Thymus (tissue), 14 donors: ENCODE measurements at places on chromosomes 12 and 14. TPM values are rescaled to one million over a fixed set of nuclear protein-coding genes. Genes with fewer than 3 reads are reported as not detected.

DNA sequence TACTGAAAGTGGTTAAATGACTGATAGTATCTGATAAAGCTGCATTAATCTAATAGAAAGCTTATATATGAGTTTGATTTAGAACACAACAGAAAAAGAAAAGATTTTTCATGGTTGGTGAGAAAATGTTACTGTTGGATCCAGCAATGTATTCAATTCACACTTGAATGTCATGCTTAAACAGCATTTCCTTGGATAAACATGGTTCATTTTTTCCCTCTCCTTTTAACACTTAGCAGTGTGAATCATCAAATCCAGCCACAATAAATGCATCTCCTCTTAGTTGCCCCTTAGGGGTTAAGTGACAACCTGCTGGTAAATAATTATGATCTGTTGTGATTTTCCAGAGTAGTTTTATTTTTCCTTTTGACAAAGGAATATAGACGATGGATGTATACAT is 74.9 kb upstream of the GRIP1 start:
- no peaks in the 10 kb centered on the region for H3K27me3 ChIP-seq
- no peak for DNase-seq
- no peaks in the 10 kb centered on the region for H3K36me3 ChIP-seq
- no peaks in the 10 kb centered on the region for H3K4me1 ChIP-seq

DNA sequence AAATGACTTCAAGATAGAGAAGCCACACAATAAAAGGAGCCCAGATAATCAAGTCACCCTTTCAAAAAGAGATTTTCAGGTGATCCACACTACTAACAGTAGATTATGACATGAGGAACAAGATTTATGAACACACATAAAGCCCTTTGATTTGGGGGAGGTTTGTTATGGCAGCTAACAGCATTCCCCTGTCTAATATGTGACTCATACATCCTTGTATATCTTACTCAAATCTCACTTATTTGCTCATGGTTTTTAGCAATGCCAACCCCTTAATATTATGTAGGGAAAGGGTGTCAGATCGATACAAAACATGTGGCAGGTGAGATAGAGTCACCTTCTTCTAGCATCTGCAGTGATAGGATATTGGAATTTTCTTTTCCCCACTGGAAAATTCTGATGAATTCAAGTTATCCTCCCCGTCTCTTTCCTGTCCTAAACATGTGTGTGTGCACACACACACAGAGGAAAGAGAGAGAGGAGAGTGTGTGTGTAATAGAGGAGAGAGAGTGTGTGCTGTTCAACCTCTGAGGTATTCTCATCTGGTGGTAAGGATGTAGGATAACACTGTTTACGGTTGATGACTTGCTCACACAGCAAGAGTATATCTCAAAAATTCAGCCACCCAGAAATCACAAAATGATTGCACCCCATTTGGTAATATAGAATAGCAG is 319.9 kb downstream of the KCNC2 start:
- no peaks in the 10 kb centered on the region for H3K27me3 ChIP-seq
- DNase-seq, result no peak
- no peak overlapping the region for H3K27ac ChIP-seq

DNA sequence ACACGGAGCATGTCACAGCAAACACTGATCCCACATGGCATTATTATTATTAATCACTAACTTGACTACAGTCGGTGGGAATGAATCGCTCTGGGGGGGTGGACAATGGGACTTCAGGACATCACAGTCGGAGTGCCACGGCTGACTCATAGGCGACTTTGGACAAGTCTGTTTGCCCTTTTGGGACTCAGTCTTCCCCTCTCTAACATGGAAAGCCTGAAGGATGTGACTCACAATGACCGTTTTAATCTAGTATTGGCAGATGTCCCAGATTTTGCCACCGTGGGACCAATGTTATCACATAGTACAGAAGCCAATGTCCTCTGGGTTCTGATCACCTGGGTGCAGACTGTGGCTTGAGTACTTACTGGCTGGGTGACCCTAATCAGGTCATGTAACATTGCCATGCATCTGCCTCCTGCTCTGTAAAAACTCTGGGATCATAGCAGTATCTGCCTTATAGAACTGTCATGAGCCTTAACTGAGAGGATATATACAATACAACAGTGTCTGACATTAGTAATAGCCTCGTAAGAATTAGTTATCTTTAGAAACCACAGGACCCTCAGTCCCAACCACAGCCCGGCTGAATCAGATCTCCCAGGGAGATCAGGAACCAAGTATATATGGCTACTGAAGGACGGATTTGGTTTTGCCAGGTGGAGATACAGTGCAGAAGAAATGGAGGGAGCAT is 362.6 kb downstream of the BCL11B start:
- H3K27me3 ChIP-seq, result no peaks in the 10 kb centered on the region
- no peaks in the 10 kb centered on the region for H3K36me3 ChIP-seq
- H3K4me3 ChIP-seq, result no peak overlapping the region

The NRIP2 gene
- total RNA-seq, result 2.3 TPM

GRCh38 chr14:64937171-64937820 is 5.2 kb downstream of the GPX2 start:
- H3K36me3 ChIP-seq, result peaks cover 42% of the 10 kb centered on the region
- no peak overlapping the region for H3K27ac ChIP-seq
- no peak for DNase-seq
- no peak overlapping the region for H3K4me3 ChIP-seq
- peaks cover 7% of the 10 kb centered on the region for H3K4me1 ChIP-seq

The ACOT6 gene
- not detected for total RNA-seq

DNA sequence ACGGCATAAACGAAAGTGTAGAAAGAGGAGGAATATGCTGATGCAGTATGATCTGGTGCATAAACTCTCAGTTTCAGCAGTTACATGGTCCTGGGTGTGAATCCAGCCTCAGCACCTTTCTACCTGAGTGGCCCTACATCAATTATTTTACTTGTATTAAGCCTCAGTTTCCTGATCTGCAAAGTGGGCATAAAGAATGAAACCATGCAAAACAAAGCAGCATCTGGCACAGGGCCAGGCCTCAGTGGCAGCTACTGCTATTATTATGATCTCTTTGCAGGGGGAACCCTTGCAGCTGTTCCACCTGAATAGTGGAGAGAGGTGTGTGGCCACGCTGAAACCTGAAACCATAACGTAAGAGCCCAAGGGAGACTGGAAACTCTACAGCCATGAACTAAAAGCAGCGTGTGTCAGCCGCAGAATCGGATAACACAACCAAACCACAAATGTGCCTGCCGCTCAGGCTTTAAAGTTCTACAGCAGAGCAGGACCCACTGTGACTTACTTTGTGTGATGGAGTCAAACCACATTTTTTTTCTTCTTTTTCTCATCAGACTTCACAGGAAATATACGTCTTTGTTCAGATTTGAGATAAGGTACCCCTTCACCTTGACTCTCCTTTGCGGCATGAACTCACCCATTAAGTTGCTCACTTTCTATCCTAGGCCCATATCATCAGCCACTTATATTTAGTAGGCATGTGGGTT is 29.2 kb upstream of the FOS start:
- no peaks in the 10 kb centered on the region for H3K27me3 ChIP-seq
- peaks cover 32% of the 10 kb centered on the region for H3K4me1 ChIP-seq
- no peaks in the 10 kb centered on the region for H3K36me3 ChIP-seq

The TMEM63C gene
- 0.24 TPM for total RNA-seq

DNA sequence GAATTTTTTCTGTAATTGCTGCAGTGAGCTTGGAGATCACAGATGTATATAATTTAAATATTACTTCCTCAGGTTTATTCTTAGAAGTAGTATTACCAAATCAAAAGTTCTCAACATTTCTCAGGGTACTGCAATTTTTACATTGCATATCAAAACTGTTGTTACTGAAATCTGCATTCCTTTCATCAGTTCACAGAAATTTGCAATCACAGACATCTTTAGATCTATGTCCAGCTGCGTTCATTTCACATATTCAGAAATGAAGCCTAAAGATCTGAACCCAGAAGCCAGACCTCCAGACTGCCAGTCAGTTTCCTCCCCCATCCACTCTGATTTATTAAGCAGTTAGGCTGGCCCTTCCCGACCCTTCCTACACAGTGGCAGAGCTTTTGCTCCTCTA is 18.2 kb upstream of the IFT81 start:
- peak overlapping the region; percentile 38 for H3K27ac ChIP-seq
- no peaks in the 10 kb centered on the region for H3K4me1 ChIP-seq
- no peak overlapping the region for H3K4me3 ChIP-seq

DNA sequence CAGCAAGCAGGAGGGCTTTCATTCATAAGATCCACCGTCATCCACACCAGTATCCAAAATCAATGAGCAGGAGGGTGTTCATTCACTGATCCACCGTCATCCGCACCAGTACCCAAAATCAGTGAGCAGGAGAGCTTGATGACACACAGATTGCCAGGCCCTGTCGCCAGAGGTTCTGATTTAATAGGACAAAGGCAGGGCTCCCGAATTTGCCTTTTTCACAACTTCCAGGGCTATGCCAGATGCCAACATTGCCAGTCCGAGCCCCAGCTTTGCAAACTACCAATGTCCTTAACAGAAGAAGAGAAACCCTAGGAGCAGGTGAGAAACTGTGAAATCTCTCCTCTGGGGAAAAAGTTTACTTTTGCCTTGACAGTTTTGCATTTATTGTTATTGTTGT is 115.0 kb downstream of the SLC15A4 start:
- H3K27me3 ChIP-seq, result no peaks in the 10 kb centered on the region
- no peak for DNase-seq
- H3K36me3 ChIP-seq, result no peaks in the 10 kb centered on the region
- no peak overlapping the region for H3K4me3 ChIP-seq
- no peak overlapping the region for H3K27ac ChIP-seq

- H3K27me3 ChIP-seq, result no peaks in the 10 kb centered on the region
- H3K36me3 ChIP-seq, result peaks cover 15% of the 10 kb centered on the region
- no peak overlapping the region for H3K4me3 ChIP-seq
- no peak overlapping the region for H3K27ac ChIP-seq
Measured at GRCh38 chr12:111759991-111760390, 6.7 kb upstream of the ALDH2 start.

GRCh38 chr12:32390572-32391219 is 8.7 kb upstream of the FGD4 start:
- no peaks in the 10 kb centered on the region for H3K36me3 ChIP-seq
- peaks cover 4% of the 10 kb centered on the region for H3K27me3 ChIP-seq
- H3K4me3 ChIP-seq, result peak overlapping the region; percentile 23
- no peaks in the 10 kb centered on the region for H3K4me1 ChIP-seq
- H3K27ac ChIP-seq, result no peak overlapping the region
